ENCODE measurements at places on chromosomes 16 and 17.

DNA sequence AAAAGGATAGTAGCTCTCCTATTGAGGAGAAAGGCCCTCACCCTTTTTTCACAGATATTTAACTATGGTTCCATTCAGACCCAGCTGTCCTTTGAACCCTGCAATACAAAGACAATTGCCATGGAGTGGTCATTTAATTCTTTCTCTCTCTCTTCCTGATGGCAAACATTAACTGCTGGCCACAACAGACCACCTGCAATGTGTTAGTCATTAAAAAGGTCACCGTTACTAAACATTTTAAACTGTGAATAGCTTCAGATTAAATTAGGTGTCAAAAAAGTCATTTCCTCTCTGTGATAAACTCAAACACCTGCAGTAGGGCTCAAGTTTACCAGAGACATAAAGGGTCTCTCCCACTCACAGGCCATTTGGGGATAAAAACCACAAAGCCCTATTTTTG, 697.2 kb downstream of the TOX3 start:
- no peak for DNase-seq

GRCh38 chr17:21036361-21036881, 6.4 kb downstream of the USP22 start:
- DNase-seq, result no peak

GRCh38 chr16:68417711-68418301, 30.5 kb downstream of the SMPD3 start:
- DNase-seq, result peak; percentile 68

DNA sequence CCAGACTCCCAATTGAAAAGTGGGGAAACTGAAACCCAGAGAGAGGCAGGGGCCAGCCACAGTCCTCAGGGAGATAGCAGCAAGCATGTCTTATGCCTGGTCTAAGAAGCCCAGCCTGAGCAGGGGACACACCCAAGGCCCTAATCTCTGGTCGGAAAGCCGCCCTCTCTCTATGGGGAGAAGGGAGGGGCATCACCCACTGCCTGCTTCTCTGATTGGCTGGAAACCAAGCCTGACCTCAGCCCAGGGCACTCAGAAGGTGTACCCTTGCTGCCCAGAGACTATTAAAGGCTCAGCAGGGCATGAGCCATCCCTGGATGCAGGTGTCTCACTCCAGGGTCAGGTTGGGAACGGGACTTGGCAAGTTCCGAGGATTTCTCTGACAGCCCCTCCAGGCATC, 5.7 kb upstream of the KRT13 start:
- DNase-seq, result no peak

GRCh38 chr17:76738468-76738850, 540 bp downstream of the MFSD11 start:
- no peak for DNase-seq

DNA sequence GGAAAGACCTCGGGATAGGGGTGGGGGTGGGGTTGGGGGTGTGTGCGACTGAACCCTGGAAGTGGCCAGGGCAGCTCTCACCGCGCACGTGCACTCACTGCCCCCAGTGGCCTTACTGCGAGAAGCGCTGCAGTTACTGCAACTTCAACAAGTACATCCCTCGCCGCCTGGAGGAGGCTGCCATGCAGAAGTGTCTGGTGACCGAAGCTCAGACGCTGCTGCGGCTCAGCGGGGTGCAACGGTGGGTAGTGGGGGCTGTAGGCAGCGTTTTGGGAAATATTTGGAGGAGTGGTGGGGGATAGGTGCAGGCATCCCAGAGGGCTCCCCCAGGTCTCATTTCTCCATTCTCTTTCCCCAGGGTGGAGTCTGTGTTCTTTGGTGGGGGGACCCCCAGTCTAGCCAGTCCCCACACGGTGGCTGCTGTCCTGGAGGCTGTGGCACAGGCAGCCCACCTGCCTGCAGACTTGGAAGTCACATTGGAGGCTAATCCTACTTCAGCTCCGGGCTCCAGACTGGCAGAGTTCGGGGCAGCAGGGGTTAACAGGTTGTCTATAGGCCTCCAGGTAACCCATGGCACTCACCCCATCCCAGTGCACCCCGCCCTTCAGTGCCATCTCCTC, 972 bp downstream of the RSAD1 start:
- DNase-seq, result peak; percentile 83

- DNase-seq, result no peak
These were observed 97.4 kb upstream of the CACNG5 start for GRCh38 chr17:66737524-66737923.

DNA sequence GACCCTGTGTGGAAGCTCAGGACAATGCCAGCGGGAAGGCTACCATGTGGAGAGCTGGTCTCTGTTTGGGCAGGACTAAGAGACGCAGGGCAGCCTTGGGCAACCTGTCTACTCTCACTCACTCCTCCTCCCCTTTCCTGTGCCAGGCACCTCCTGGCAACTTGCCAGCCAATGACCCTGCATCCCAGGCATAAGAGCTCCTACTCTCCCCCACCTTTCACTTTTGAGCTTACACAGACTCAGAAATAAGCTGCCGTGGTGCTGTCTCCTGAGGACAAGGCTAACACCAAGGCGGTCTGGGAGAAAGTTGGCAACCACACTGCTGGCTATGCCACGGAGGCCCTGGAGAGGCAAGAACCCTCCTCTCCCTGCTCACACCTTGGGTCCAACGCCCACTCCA, 2.6 kb downstream of the HBM start:
- DNase-seq, result peak; percentile 18

GRCh38 chr17:48484850-48485249, 46.0 kb downstream of the HOXB1 start:
- no peak for DNase-seq

DNA sequence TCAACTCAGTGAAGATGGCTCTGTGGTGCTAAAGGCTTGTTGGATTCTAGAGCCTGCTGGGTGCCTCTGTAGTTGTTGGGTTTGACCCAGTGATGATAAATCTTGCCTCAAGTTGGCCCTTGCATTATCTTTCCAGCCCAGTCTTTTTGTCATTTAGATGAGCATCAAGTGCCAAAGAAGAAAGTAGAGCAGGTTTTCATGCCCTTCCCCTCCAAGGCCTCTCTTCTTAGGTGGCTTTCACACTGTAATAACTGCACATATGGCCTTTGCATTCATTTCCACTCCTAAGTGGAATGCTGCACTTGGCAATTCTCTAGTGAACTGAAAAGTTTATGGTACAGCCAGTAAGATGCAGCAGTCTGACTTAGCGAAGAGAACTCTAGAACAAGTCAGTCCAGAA, 165.1 kb downstream of the PHKB start:
- DNase-seq, result no peak

GRCh38 chr16:10145542-10146035, 36.6 kb downstream of the GRIN2A start:
- no peak for DNase-seq

- DNase-seq, result no peak
These were observed 222.8 kb downstream of the CCDC182 start for GRCh38 chr17:57522042-57523005.

- DNase-seq, result peak; percentile 20
These were observed 38.4 kb downstream of the ADCY7 start for GRCh38 chr16:50304467-50305440.

DNA sequence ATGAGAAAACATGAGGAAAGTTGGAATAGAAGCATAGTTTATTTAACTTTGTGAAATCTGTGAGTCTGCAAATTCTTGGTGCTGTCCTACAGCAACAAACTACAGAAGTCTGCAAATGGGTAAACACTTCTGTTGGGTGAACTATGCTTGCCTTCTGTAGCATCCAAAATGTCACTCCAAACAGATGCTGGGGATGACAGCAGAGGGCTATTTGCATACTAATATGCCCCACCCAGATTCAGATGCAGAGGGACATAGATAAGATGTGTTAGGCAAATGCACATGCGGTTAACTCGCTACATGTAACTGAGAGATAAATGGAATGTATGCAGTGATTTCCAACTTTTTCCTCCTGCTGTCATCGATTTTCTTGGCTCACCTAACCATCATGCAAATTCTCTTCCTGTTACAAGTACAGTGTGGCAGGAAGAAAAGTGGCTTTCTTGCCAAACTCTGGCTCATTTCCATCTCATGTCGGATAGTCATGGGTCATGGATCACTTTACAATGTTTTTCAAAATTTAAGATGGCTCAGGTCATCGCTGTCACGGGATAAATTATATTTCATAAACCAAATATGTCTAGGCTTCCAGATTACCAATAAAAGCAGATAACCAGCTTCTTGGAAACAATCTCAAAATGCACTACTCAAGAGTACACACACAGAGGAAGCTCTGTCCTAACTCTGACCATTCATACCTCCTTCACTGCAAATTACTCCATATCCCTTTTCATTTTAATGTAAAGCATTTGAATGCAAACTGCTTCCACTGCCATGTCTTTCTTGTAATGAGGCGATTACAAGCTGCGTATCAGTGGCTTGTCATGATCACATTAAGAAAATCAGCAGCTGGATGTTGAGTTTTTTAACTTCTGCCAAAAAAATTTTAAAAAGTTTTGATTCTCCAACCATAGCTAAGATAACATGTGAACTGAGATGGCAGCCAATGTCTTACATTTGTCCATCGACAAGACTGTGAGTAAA, 47.7 kb downstream of the ADAMTS18 start:
- no peak for DNase-seq

All from GM13977 (cell line).